ENCODE measurements at places on chromosomes 1 and 21.

DNA sequence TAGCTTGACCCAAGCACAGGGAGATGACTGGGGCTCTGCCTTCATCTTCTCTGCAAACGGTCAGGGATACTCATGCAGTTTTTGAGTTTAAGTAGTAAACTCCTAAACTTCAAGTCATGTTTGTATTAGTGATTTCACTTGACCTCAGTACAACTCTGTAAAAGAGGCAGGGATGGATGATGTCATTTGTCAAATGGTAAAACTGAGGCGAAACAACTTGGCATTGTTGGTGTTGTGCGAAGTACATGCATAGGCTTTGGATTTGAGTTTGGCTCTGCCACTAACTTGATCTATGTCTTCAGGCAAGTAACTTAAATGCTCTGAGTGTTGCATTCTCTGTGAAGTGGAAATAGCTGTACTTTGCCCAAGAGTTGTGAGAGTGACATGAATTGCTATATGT, 42.7 kb downstream of the WNT4 start:
- DNase-seq: no peak

- DNase-seq: no peak
Observed at GRCh38 chr1:74729741-74730478, 2.9 kb downstream of the CRYZ start.

- no peak for DNase-seq
Observed at GRCh38 chr1:215992620-215993019, 425.5 kb downstream of the KCTD3 start.

GRCh38 chr1:40921981-40922677, 57.4 kb upstream of the CTPS1 start:
- no peak for DNase-seq

DNA sequence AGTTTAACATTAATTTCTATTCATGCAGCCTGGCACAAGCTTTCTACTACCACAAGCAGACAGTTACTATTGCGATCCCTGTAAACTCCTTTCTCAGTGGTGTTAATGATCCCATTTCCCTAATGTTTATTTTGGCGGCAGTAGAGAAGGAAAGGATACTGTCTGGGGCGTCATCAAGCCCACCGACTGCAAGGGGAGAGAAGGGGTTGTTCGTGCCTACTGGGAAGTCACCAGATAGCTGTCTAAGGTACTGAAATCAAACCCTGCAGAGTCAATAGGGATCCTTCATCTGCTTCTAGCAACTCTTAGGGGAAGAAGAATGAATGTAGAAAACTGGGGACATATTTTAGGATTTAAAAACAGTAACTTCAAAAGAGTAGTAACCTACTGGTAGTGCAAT, 95.2 kb upstream of the ADAR start:
- DNase-seq: no peak

- DNase-seq: no peak
Observed at GRCh38 chr1:65757531-65757930, 35.2 kb upstream of the PDE4B start.

DNA sequence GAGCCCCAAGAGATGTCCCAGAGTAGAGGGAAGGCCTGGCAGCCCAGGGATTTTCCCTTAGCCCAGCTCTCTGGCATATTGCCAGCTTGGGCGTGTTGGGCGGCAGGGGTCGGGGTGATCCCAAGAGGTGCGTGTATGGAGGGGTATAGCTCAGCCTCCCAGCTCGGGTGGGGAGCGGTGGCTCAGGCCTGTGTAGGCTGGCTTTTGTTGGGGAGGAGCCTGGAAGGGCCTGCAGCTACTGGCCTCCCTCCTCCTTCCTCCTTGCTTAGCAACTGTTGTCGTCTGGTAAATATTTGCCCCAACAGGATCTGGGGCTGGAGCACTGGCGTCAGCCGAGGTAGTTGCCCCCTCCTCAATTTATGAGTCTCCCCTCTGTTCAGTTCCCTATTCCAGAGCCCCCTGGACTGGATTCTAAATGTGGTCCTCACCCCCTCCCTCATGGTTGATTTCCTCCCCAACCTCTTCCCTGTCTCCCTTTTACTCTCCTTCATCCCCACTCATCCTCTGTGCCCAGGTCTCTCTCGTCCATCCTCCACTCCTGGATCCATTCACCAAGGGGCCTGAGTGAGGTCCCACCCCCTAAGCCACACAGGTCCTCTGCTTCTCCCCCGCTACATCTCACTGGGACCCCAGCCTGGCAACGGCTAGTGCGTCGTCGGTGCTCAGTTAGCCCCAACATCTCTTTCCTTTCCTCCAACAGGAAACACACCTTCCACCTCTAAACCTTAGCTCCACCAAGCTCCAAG, 10.3 kb upstream of the LMNA start:
- no peak for DNase-seq

DNA sequence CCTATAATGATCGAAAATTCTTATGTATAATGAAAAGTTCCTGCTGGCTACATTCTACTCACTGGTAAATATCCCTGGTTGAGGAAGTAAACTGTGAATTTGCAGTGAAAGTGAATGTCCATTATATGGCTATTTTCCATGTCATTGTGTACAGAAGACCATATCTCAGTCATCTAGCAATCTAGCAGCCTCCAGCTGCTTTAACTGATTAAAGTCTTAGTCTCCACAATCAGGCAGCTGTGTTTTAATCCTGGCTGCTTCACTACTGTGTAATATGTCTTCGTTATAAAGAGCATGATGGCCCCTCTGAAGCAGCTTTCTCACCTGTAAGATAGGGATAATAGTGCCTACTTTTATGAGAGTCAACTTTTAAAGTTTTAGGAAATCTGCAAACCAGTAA, 11.4 kb downstream of the CLCA2 start:
- no peak for DNase-seq

GRCh38 chr1:243465081-243465480, 209.2 kb downstream of the SDCCAG8 start:
- DNase-seq: no peak

- DNase-seq: no peak
Observed at GRCh38 chr1:197976368-197976767, 59.2 kb downstream of the LHX9 start.

DNA sequence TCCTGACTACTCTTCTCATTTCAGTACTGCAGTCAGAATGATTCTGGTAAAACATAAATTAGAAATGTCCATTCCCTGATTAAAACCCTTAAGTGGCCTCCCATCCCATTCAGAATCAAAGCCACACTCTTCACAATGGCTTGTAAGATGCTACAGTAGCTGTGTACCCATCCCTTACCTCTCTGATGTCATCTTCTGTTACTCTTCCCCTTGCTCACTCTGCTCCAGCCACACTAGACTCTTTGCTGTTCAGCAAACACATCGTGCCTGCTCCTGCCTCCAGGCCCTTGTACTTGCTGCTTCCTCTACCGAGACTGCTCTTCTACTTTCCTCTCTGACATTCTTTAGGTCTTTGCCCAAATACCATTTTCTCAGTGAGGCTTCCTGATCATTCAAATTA, 4.3 kb upstream of the GPX7 start:
- no peak for DNase-seq

DNA sequence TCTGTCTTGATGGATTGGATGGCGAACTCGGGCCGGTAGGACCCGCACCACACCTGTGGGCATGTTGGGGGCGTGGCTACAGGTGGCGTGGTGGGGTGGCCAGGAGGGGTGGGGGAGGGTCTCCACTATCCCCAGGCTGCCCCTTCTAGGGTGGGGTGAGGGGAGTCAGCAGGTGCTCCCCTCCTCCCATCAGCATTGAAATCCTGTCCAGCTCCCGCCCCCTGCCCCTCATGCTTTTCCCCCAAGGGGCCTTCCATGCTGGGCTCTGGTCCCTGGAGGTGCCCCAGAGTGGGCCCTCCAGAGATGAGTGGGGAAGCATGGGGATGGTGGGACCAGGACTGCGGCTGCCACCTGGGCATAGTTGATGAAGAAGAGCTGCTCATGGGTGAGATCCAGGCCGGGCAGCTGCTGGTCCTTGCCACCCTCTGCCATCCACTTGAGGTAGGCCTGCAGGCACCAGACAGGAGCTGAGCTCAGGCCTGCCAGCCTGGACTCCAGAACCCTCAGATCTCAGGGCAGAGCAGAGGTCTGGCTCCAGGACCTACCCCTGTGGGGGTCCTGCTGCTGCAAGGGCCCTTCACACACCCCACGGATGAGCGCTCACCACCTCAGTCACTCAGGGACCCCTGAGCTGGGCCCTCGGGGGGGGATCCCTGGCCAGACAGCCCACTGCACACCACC, 5.1 kb downstream of the PRXL2B start:
- DNase-seq: no peak

- DNase-seq: no peak
Observed at GRCh38 chr1:245388687-245389086, 233.9 kb downstream of the KIF26B start.

GRCh38 chr1:173410133-173410793, 66.9 kb upstream of the PRDX6 start:
- no peak for DNase-seq

GRCh38 chr1:219801156-219801820, 127.1 kb downstream of the SLC30A10 start:
- DNase-seq: no peak

GRCh38 chr21:34243562-34243961, 120.2 kb upstream of the KCNE2 start:
- DNase-seq: no peak

DNA sequence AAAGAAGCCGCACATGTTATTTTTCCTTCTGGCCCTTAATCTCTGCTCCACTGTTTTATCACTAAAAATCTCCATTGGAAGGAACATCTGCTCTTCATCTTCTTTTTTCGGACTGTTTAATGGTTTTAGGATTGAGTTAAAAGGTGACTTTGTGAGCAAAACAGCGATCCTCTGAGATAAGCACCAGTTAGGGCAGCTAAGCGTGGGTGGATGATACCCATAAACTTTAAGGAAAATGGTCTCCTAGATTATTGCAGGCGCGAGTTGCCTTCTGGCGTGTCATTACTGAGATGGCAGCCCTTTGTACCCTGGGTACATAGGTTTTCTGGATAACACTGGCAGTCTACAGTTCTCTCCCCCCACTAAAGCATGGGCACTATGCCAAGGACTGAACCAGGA, 44.0 kb upstream of the HMGB4 start:
- no peak for DNase-seq

DNA sequence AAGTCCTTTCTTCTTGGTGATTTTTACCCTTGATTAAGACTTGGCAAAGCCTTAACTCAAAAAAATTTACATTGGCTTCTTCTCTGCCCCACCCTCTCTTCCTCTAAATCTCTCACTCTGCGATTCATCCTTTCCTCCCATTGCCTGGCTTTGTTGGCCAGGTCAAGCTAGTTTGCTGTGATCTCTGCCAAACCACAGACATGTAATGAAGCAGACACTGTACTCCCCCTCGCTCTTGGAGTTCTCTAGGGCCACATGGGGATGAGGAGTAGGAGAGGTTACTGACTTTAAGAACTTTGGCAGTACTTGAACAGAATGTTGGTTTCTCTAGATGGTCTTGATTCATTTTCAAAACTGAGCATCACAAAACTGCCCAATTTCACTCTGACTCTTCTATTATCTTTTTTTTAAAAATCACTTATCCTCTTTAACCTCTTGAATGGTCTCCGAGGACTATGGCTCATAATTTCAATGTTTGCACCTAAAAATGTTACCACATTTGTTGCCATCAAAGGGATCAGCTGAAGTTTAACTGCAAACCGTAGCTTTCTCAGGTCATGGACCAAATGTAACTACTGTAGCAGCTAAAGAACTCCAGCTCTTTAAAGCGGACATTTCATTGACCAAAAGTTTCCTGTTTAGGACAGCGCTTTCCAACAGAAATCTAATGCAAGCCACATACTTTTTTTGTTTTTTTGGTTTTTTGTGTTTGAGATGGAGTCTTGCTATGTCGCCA, 62.7 kb upstream of the IPO9 start:
- DNase-seq: no peak

DNA sequence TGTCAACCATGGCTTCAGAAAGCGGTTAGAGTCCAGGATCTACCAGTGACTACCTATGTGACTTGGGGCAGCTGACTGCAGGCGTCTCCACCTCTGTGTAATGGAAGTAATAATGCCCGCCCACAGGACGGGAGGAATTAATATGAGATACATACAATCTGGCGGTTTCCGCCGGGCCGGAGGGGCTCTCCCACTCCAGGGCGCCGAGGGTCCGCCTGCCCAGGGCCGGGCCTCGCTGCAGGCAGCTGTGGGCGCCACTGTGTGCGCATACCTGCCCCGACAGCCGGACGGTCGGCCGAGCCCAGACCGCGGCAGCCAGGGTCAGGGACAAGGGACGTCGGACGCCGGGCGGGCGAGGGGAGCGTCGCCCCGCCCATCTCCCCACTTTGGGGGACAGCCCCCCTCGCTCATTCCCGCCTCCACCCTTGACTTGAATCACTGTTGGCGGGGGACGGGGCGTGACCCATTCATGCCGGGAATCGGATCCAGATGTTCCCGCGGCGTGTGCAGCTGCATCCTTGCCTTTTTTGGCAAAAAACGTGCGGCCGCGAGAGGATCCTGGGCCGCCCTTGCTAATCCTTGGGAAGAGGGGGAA, 6.0 kb upstream of the SF3A3 start:
- DNase-seq: no peak

GRCh38 chr1:40973912-40974311, 5.6 kb upstream of the CTPS1 start:
- DNase-seq: no peak

GRCh38 chr1:86753700-86754099, 49.3 kb downstream of the SH3GLB1 start:
- DNase-seq: no peak

DNA sequence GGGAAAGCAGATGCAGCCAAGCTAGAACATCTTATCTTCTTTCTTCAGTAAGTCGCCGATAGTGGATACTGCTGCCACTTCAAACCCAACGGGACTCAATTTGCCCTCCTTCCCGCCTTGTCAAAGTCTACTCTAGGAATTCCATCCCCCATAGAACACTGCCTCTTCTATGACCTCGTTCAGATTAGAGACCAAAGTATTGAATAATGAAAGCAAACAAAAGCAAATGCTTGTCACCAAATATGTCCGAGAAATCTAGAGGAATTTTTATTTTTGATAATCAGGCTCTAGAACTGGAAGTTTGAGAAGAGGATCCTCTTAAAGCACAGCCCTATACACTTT, 853 bp upstream of the RRAGC start:
- DNase-seq: no peak

DNA sequence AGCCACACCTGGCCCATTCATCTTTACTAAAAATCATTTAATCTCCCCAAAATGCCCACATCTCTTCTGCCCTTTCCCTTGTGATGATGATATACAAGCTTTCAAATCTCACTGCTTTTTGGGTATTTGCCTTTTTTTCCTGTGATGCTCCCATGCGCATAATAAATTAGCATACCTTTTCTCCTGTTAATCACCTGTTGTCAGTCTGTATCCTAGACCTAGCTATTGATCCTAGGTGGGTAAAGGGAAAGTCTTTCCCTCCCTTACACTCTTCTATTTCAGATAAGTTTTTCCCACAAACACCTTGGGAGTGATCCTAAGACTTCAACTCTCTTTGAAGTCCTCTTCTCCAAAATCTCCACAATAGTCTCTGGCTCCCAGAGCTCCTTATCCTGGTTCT, 12.0 kb upstream of the SLC35A3 start:
- DNase-seq: no peak

DNA sequence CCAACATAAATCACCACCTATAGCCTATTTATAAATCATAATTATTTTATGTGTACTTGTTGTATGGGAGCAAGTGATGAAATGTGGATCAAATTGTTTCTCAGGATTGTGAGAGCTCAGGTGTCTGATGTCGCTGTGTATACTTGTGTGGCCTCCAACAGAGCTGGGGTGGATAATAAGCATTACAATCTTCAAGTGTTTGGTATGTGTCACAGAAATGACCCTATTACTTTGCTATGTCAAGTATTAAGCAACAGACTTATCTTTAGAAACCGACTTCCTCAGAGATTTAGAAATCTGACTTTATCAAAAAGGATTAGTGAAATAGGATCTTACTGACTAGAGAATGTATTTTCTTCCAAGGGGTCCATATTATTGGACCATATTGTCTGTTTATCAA, 280.9 kb downstream of the TPR start:
- no peak for DNase-seq

All from stimulated activated CD8-positive, alpha-beta memory T cell treated with anti-CD3 and anti-CD28 coated beads, Interleukin-12 subunit alpha, Interleukin-12 subunit beta, amount 100 ng/mL, for 4 hours (primary cell).